Mesothelial cell of epicardium (in vitro differentiated cells): ENCODE measurements at places on chromosomes 1 and 21.

DNA sequence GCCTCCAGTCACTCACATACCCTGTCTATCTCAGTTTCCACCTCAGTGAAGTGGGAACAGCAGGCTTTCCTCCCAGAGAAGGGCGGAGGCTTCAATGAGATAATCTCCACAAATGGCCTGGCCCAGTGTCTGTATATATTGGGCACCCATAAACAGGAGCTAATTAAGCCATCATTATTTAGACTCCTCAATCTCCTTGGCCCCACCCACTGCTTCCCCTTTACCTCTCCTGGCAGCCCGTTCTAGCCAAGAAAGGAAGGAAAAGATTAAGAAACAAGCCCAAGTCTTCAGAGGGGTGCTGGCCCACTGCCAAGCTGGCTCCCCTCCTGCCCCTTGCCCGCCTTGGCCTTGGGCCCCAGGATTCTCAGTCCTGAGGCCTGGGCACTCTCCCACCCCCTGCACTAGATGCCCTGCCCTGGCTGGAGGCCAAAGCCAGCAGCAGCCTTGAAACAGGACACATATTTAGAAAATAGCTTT, 15.9 kb upstream of the EPB41 start:
- no peak for DNase-seq

GRCh38 chr1:43565600-43566360, 35.1 kb downstream of the PTPRF start:
- DNase-seq = peak; percentile 55

DNA sequence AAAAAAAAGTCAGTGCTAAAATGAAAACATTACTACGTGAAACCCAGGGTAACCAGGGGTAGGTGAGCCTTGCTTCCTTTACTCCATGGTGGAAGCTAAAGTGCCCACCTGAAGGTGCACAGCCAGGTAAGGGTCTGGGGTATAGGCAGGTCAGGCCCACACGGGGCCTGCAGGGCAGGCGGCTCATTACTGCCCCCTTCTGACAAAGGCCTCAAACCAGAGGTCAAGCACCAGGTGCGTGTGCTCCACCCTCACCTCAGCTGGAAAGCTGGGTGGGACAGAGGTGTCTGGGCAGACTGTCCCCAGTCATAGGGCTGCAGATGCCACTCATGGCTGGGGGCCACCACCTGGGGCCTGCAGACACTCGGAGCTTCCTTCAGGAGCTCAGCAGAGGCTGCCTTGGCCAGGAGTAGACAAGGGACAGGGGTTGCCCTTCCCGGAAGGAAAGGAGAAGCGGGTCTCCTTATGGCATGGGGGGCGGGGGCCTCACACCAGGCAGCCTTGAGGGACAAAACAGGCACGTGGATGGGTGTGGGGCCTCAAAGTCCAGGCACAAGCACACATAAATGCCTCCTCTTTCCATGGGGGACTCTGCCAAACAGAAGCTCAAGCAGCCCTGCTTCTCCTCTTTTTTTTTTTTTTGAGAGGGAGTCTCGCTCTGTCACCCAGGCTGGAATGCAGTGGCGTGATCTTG, 36.2 kb downstream of the ACOT7 start:
- DNase-seq = no peak

DNA sequence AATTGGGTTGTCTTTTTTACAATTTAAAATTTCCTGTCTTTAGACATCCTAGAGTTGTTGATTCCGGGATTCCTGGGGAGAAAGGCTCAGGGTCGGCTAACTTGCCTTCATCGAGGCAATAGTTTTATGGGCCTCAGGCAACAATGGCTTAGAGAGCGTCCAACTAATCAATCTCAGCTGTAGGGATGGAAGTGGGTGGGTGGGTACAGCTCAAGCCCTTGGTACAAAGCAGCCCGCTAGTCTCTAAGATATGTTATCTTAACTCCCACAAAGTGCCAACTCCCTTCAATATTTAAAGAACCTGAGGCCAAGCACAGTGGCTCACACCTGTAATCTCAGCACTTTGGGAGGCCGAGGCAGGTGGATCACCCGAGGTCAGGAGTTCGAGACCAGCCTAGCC, 6.9 kb upstream of the FMN2 start:
- DNase-seq = no peak

- DNase-seq = no peak
Measured at GRCh38 chr1:112040891-112041740, 51.6 kb upstream of the KCND3 start.

DNA sequence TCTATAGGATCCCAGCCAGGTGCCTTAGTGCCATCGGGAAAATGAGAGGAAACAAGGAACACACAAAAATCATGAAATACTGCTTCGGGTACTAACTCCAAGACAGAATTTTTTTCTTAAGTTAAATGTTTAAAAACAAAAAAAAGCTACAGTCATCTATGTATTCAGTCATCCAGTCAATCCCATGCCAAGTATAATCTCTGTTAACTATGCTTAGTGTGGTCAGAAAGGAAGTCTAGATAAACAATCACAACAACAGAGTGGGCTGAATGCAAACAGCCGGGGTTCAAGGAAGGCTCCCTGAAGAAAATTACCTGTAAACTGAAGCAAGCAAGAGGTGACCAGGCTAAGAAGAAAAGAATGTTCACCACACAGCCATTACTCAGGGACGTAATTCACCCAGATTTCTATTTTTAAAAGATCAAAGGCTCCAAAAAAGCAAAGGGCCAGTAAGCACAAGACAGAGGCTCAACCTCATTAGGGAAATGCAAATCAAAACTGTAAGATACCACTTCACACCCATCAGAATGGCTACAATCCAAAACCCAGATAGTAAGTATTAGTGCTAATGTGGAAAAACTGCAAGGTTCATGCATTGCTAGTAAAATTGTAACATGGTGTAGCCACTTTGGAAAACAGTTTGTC, 53.0 kb downstream of the RERE start:
- no peak for DNase-seq

- DNase-seq = no peak
Measured at GRCh38 chr1:228414511-228415211, 2.0 kb downstream of the TRIM17 start.

- no peak for DNase-seq
Measured at GRCh38 chr1:190101756-190102155, 375.9 kb downstream of the BRINP3 start.

- no peak for DNase-seq
Measured at GRCh38 chr1:151888972-151889570, 20.2 kb downstream of the THEM4 start.

DNA sequence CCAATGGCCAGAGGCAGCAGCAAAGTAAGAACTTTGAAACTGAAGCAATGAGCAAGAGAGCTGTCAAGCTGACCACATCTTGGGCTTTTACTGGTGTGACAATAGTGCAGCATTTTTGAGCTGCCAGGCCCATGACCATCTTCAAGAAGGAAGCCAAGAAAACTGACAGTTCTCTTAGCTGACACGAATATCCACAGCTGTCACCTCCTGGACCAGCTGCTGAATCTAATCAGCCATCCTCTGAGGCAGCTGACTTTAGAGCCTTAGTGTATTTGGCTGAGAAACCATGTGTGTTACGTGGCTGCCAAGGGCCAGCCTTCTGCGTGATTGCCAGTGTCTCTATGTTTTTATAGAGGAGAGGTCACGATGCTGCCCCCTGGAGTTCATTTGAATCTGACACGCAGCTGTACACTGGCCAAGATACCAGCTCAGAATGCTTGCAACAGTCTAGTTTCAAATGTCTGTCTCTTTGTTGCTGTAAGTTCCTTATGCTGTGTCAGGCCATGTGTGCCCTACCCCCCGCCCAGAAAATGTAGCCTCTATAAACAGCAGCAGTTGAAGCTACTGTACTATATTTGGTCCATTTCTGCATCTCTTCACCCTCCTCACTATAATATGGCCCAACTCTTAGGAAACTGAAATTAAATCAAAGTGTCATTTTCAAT, 39.7 kb downstream of the PALMD start:
- no peak for DNase-seq

- no peak for DNase-seq
Measured at GRCh38 chr1:67713057-67713846, 28.3 kb downstream of the GADD45A start.

GRCh38 chr1:147826259-147826658, 65.9 kb upstream of the GJA5 start:
- no peak for DNase-seq

DNA sequence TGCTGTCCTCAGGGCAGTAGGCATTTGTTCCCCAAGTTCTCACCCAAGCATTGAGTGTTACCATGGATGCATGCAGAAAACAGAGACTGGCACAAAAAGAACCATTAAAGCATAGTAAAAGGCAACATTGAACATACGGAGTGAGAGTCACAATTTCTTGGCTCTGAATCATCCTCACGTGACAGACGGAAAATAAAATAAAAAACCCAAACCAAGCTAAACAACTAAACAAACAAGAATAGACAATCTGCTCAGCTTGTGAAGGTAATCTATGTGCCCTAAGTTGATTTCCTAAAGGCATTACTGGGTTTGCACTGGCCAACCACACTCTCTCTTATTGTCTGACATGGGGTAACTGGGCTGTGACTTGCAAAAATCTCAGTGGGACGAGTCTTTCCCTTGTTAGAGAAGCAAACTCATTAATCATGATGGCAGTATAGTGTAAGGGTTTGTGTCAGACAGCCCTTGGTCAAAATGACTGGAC, 306.0 kb downstream of the ASTN1 start:
- no peak for DNase-seq

DNA sequence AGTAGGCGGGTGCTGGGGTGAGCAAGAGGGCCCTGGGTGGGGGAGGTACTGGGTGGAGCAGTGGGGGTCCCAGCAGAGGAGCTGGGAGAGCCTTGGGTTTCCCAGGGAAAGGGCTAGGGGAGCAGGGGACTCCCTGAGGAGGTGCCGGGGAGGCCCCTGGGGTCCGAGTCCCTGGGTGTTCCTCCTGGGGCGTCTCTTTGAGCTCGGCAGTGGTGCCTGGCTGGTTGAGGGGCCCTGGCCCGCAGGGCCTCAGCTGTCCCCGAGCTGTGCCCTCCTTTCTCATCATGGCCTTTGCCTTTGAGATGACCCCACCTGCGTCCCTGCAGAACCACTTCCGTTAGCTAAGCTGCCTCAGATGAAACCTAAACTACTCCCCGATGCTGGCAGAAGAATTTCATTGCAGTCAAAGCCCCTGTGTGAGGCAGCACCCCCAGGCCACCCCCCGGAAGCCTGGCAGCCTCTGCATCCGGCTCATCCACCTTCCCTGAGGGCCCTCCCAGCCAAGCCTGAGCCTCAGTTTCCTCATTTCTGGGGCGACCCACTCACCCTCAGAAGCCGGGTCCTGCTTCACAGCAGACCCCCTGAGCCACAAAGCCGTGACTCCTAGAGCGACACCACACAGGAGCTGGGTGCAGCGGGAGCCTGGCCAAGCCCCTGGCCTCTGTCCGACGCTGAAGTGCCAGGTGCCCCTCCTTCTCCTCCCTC, 43.5 kb upstream of the TRAPPC10 start:
- DNase-seq = no peak

DNA sequence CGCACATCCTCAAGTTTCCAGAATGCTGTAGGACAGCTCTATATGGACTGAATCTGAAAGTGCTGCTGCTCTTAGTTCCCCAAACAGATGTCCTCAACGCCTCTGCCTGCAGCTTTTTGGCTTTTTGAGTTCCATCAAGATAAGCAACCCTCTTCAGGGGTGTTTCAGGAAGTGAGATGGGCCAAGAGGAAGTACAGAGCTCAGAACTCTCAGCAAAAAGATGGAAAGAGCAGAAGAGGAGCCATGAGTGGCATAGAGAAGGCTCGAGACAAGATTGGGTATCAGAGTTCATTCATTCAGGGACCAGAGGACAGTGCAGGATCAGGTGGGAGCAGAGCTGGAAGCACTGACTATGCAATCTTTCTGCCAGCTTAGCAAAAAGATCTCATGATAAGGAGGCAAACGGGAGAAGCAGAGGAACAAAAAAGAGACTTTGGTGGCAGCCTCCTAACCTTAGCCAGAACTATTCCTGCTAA, at the start of the genes ADORA3 and TMIGD3:
TSS of gene ADORA3 (minus strand) at position 49 of the 476 bp plus-strand sequence. CDS start 279 bp downstream, outside the sequence.
TSS of gene TMIGD3 (minus strand) at position 49 of the 476 bp plus-strand sequence. CDS start 279 bp downstream, outside the sequence.
- no peak for DNase-seq

- DNase-seq = no peak
Measured at GRCh38 chr21:35044128-35044527, 5.0 kb downstream of the RUNX1 start.

- DNase-seq = no peak
Measured at GRCh38 chr1:162229549-162229948, 147.1 kb downstream of the SPATA46 start.

GRCh38 chr1:5311634-5312292, 657.4 kb downstream of the AJAP1 start:
- DNase-seq = no peak

DNA sequence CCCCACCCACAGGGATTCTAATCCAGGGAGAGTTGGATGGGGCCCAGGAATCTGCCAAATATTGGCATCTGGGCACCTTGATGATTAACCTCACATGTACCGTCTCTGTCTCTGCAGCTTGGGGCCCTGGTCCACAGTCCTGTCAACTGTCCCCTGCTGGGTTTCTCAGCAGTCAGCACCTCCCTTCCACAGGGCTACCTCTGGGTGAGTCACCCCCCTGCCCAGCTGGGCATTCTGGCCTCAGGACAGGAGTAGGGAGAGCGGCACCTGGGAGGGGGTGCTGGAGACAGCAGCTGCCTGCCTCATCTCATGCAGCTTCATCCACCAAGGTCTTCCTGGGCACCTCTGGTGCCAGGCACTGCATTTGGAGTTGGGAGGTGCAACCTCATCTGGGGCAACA, 100.6 kb upstream of the ACTL8 start:
- no peak for DNase-seq

- no peak for DNase-seq
Measured at GRCh38 chr1:34591751-34592629, 162.9 kb upstream of the GJB5 start.

DNA sequence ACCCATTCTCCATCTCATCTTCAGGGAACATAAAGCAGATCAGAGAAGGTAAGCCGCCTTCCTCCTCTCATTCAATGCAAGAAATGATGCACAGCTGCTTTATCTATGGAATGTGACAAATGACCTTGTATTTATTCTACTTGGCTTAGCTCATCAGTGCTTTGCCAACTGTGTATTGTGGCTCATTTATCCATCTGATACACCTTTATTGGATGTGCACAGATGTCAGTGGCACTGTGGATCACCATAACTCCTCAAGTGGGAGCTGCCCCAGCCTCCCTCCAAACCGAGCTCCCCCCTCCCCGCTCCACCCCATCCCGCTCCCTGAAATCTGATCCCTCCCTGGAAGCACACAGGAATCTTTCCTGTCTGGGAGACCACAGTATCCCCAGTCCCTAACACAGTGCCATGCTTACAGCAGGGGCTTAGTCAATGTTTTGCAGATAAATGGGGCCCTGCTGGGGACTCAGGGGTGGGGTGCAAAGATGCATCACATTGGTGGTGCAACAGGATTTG, 156.0 kb upstream of the RAB4A start:
- DNase-seq = no peak
